Pulmonary artery endothelial cell (primary cell): ENCODE measurements at places on chromosomes 4 and X.

GRCh38 chr4:82756061-82756460, 42.5 kb downstream of the SCD5 start:
- DNase-seq: no peak

DNA sequence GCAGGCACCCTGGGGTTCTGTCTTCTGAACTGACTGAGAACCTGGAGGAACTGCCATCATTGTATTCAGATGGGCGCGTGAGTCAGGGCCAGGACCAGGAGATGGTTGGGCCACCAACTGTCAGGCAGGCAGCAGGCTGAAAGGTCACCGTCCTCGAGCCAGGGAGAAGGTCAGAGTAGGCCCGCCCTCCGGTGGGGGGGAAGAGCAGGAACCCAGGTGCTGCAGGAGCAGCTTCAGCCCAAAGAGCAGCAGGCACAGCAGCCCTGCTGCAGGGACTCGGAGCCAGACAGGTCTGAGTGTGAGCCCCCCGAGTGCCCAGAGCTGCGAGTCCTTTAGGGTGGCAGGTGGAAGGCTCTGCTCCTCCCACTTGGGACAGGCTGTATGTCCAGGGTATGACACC, 26.4 kb downstream of the WFS1 start:
- no peak for DNase-seq

DNA sequence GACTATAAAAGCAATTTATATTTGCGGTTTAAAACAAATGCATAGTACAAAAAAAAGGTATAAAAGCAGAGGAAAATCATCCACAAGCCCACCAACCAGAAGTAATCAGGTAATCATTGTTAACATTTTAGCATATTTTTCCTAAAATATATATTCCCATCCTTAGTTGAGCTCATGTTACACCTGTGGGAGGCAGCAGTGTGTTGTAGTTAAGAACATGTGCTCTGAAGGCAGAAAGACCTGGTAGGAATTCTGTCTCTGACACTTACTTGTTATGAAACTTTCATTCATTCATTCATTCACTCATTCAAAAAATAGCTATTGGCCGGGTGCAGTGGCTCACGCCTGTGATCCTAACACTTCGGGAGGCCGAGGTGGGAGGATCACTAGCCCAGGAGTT, 15.4 kb upstream of the CDKL5 start:
- DNase-seq: no peak

GRCh38 chr4:140236654-140237169, 82.7 kb upstream of the MAML3 start:
- no peak for DNase-seq

- DNase-seq: no peak
Measured at GRCh38 chrX:81168391-81168790, 33.3 kb downstream of the HMGN5 start.
